MM.1S (cell line): ENCODE measurements at places on chromosomes 7 and 10.
A peak's percentile ranks its signal among the peaks of the same experiment; 100 is the strongest.

DNA sequence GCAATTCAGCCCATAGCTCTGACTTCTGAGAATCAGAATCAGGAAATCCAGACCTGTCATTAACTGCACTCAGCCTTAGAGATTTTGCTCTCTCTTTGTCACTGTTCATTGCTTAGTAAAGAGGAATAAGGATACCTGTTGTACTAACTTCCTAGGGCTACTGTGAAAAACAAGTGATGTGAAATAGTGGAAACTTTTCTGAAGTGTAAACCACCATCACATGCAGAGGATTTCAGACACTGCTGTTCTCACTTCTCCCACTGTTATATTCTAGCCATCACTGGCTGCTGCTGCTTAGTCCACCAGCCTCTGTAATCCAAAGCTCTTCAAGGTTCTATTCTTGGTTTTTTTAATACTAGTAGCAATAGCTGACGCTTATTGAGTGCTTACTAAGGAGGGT lies 129.6 kb upstream of the CCDC6 start:
- no peak overlapping the region for H3K4me3 ChIP-seq
- no peak for DNase-seq
- H3K27ac ChIP-seq, result no peak overlapping the region
- H3K36me3 ChIP-seq, result no peaks in the 10 kb centered on the region
- H3K27me3 ChIP-seq, result no peaks in the 10 kb centered on the region
- 0 out of 2 replicates have a peak, but pooled peaks cover 7% of the 10 kb centered on the region for H3K4me1 ChIP-seq

DNA sequence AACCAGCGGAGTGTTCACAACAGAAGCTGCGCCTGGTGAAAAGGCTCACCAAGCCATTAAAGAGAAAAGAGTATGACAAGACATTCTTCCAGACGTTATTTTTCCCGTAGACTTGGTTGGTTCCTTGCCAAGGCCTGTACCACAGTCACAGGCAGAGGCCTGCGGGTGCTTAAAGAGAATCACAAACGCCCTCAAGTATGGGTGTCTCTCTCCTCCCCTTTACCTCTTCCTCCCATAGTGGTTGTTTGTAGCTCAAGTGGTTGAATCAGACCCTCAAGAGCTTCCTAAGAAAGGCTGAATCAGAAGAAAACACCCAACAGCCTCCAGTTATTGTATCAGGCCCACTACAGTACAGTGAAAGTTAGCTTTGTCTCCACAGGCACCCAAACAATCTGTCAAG lies 169.0 kb downstream of the CREB5 start:
- DNase-seq, result no peak
- no peak overlapping the region for H3K4me3 ChIP-seq
- no peaks in the 10 kb centered on the region for H3K27me3 ChIP-seq
- H3K27ac ChIP-seq, result no peak overlapping the region

- DNase-seq, result no peak
- no peak overlapping the region for H3K27ac ChIP-seq
- H3K4me1 ChIP-seq, result no peaks in the 10 kb centered on the region
- no peak overlapping the region for H3K4me3 ChIP-seq
- H3K27me3 ChIP-seq, result no peaks in the 10 kb centered on the region
These were observed 16.1 kb downstream of the LYZL1 start for GRCh38 chr10:29304995-29305335.

DNA sequence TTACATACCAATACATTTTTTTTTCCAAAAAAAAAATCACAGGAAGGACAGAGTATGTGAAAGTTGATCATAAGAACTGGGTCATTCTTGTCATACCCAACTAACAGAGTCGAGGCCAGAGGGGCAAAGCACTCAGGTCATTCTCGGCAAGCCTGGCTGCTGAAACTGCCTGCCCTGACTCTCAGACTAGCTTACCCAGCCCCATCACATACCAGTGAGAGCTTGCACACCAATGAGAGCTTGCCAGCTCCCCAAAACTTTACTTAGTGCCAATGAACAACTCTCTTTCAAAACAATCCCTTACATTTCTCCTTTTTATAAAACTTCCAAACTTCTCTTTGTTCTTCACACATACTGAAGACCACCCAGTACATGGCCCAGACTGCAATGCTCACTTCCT lies 48.9 kb downstream of the VOPP1 start:
- H3K27me3 ChIP-seq, result no peaks in the 10 kb centered on the region
- H3K27ac ChIP-seq, result peak overlapping the region; percentile 27; the same call in 1 of the 2 replicates
- H3K4me1 ChIP-seq, result peaks cover 50% of the 10 kb centered on the region
- H3K36me3 ChIP-seq, result peaks cover 9% of the 10 kb centered on the region
- no peak overlapping the region for H3K4me3 ChIP-seq

DNA sequence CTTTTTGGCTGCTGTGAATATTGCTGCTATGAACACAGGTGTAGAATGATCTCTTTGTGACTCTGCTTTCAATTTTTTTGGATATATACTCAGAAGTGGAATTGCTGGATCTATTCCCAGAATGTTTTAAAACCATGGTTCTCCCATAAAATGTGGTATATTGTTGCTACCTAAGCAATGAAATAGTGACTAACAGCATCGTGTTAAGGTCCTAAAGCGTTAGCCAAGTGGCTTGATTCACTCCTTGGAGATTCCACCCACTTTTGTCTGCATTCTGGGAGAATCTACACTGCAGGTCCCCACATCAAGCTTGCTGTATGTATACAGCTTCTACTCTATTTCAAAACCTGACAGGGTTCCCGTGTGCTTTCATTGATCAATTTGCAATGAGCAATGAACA lies 105.6 kb downstream of the CDK6 start:
- H3K27ac ChIP-seq, result no peak overlapping the region; the same call in 1 of the 2 replicates
- H3K27me3 ChIP-seq, result no peaks in the 10 kb centered on the region
- no peak overlapping the region for H3K4me3 ChIP-seq
- H3K36me3 ChIP-seq, result no peaks in the 10 kb centered on the region
- no peak for DNase-seq
- peaks cover 37% of the 10 kb centered on the region for H3K4me1 ChIP-seq

- H3K27ac ChIP-seq, result no peak overlapping the region
- H3K36me3 ChIP-seq, result no peaks in the 10 kb centered on the region
- DNase-seq, result no peak
- H3K4me1 ChIP-seq, result peaks cover 6% of the 10 kb centered on the region; the same call in 1 of the 2 replicates
- H3K4me3 ChIP-seq, result no peak overlapping the region
These were observed 8.2 kb downstream of the CNNM1 start for GRCh38 chr10:99337311-99337811.

DNA sequence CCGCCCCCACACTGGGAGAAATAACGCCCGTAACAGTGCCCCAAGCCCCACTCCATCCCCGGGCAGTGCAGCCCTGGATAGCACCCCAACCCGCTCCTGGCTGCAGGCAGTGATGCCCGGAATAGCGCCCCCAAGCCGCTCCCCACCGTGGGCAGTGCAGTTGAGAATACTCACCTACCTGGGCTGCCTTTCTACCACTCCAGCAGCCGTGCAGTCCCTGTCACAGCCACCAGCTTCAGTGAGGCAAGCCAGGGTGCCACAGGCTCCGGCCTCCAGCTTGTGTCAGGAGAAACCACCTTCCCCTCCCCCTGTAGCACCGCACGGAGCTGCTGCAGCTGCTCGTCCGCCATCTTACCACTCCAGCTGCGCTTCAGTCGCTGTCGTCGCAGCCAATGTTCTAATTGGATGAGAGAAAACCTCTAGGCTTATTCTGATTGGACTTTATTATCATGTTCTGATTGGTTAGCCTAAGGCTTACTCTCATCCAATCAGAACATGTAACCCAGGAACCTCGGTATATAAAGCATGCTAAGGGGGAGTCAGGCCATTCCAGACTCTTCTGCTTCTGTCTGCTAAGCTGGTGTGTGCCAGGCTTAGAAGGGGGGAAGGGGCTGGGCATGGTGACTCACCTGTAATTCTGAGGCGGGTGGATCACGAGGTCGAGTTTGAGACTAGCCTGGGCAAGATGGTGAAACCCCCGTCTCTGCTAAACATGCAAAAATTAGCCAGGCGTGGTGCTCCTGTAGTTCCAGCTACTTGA lies 53.2 kb upstream of the ZNF33B start:
- H3K27ac ChIP-seq, result no peak overlapping the region
- no peak for DNase-seq
- no peaks in the 10 kb centered on the region for H3K4me1 ChIP-seq
- H3K36me3 ChIP-seq, result no peaks in the 10 kb centered on the region

DNA sequence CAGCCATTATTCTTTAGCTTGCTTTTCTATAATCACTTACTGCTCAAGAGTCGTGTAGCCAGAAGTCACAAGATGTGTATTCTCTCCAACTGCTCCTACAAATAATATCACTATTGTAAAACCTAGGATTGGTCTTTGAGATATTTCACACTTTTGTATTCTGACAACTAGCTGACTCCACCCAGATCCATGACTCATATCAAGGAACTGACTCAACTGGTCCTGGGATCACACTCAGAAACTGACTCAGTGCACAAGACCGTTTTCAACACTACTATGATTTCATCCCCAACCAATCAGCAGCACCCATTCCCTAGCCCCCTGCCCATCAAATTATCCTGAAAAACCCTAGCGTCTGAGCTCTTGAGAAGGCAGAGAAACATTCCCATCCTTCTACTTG lies 56.5 kb upstream of the ORC5 start:
- no peak for DNase-seq
- H3K4me1 ChIP-seq, result no peaks in the 10 kb centered on the region
- no peak overlapping the region for H3K27ac ChIP-seq

DNA sequence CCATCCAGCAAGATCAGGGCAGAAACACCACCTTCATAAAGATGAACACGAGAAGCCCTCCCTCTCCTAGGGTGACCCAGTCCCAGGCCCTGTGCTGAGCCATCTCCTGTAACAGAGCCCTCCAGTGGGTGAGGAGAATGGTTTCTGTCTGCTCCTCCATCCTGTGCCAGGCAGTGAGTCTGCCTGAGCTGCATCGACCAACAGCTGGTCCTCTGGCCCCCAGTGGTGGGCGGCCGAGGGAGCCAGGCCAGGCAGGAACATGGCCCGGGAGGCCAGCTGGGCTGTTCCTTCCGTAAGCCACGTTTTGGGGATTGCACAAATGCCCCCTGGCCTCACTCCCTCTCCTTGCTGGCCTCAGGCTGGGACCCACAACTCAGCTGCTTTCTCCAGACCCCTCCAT lies 73.5 kb downstream of the GRB10 start:
- H3K4me3 ChIP-seq, result no peak overlapping the region
- no peak overlapping the region for H3K27ac ChIP-seq
- no peaks in the 10 kb centered on the region for H3K36me3 ChIP-seq
- H3K27me3 ChIP-seq, result no peaks in the 10 kb centered on the region

DNA sequence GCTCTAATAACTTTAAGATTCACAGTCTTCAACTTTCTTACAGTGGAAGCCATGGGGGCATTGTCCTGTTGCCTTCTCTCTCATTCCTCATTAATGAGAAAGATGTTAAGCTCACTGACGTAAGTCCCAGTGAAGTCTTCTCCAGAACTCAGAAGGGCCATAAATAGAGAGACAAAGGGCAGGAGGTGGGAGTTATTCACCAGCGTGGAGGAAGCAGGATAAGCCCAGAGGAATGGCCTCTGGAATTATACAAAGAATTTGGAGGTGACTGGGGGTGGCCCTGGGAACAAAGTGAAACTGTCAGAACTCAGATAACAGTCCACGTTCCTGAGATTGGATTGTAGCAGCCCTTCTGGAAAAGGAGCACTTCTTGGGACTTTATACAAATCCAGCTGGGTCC lies 52.4 kb downstream of the SORBS1 start:
- no peaks in the 10 kb centered on the region for H3K36me3 ChIP-seq
- DNase-seq, result no peak
- H3K27ac ChIP-seq, result no peak overlapping the region
- no peak overlapping the region for H3K4me3 ChIP-seq
- H3K27me3 ChIP-seq, result no peaks in the 10 kb centered on the region

DNA sequence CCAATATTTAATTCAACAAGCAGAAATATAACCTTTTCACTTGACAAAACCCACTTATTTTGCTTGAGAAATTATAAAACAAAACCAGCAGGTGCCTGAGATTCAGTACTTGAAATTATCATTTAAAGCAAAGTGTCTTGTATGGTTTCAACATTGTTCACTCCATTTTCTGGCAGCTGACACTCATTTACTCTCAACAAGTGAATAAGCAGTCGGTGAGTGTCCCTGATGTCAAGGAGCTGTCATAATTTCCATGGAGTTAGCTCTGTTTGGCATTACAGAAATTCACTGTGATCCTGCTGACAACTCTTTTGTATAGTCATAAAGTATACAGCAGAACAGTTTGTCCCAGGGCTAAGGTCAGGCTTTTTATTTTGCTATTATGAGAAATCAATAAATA lies 490.0 kb downstream of the CNTNAP2 start:
- no peak overlapping the region for H3K4me3 ChIP-seq
- no peak for DNase-seq
- no peaks in the 10 kb centered on the region for H3K27me3 ChIP-seq
- no peak overlapping the region for H3K27ac ChIP-seq

DNA sequence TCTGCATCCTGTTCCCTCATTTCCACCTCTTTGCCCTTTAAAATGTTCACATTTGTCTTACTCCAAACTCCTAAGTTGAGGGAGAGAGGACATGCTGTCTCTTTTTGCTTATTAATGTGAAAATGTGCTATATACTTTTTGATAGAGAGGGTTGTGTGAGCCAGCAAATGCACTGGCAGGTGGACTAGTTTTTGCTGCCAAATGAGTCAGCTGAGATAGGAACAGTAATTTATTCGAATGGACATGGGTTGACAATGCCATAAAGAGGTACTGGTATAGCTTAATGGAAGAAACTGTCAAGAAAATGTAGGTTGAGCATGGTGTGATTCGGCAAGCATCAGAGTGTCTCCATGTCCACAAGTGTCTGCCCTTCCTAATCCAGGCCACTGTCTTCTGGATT lies 9.2 kb upstream of the TRUB1 start:
- H3K27ac ChIP-seq, result no peak overlapping the region
- no peak for DNase-seq
- H3K36me3 ChIP-seq, result no peaks in the 10 kb centered on the region
- H3K27me3 ChIP-seq, result no peaks in the 10 kb centered on the region
- no peak overlapping the region for H3K4me3 ChIP-seq

DNA sequence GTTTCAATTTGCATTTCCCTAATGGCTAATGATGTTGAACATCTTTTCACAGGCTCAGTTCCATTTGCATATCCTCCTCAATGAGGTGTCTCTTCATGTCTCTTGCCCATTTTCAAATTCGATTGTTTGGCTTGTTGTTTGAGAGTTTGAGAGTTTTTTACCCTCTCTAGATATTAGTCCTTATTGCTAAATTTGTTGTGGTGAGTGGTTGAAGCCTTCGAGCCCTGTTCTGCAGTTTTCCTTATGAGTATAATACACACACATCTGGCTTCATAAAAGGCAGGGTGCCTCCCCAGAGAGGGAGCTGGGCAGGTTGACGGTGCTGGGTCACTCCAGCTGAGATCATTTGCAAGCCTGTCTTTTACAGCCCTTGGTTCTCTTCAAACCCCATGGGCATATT lies 65.1 kb downstream of the RGS10 start:
- no peaks in the 10 kb centered on the region for H3K27me3 ChIP-seq
- no peak overlapping the region for H3K4me3 ChIP-seq
- H3K36me3 ChIP-seq, result no peaks in the 10 kb centered on the region
- peaks cover 22% of the 10 kb centered on the region for H3K4me1 ChIP-seq
- no peak overlapping the region for H3K27ac ChIP-seq

DNA sequence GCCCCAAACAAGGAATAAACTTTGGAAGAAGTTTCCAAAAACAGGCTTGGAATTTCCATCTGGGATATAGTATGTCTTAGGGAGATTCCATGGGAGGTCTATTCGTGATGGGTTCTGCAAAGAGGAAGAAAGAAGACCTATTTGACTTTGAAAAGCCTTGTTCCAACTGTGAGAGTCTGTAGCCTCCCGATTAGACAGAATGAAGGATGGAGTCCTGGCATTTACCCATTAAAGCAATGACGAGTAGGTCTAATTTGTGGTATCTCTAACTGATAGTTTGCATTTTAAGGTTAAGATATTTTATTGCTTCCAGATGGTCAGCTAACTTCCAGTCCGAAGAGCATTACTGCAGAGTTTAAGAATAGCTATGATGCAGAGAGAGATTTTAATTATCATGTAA lies 19.5 kb upstream of the GALNT17 start:
- no peak overlapping the region for H3K4me3 ChIP-seq
- DNase-seq, result no peak
- H3K4me1 ChIP-seq, result no peaks in the 10 kb centered on the region
- no peaks in the 10 kb centered on the region for H3K36me3 ChIP-seq
- H3K27me3 ChIP-seq, result no peaks in the 10 kb centered on the region
- no peak overlapping the region for H3K27ac ChIP-seq
